Breast epithelium (tissue), 4 donors: ENCODE measurements at places on chromosomes 2 and 18.

GRCh38 chr2:220648628-220649027, 923.5 kb downstream of the EPHA4 start:
- no peak for DNase-seq

GRCh38 chr18:31658670-31659575, 25.5 kb downstream of the B4GALT6 start:
- DNase-seq, result no peak

DNA sequence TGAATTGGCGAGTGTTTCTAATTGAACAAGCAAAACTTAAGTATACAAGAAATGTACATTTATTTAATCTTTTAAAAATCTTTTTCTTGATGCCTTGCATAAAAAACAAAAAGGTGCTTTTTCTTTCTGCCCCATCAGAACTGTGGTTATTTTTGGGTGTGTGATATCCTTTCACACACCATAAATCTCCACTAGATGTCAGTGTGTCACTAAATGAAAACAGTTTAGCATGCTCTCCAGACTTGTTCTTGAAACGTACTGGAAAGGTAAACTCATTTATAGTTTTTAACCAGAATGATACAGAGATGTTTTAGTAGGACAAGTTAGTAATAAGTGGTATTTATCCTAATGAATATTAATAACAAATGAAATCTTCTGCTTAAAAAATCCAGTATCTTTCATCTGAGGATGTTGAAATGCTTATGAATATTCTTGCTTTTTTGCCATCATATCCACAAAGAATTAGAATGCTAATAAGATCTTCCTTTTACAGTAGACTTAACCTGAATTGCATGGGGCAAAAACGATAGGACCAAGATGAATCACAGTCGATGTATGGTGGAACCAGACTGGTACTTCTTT, 96.8 kb downstream of the UBE2E3 start:
- DNase-seq, result no peak

- no peak for DNase-seq
These were observed 6.5 kb downstream of the MATN3 start for GRCh38 chr2:20005891-20006470.

- no peak for DNase-seq
These were observed 213.9 kb downstream of the PTH2R start for GRCh38 chr2:208620487-208620978.

DNA sequence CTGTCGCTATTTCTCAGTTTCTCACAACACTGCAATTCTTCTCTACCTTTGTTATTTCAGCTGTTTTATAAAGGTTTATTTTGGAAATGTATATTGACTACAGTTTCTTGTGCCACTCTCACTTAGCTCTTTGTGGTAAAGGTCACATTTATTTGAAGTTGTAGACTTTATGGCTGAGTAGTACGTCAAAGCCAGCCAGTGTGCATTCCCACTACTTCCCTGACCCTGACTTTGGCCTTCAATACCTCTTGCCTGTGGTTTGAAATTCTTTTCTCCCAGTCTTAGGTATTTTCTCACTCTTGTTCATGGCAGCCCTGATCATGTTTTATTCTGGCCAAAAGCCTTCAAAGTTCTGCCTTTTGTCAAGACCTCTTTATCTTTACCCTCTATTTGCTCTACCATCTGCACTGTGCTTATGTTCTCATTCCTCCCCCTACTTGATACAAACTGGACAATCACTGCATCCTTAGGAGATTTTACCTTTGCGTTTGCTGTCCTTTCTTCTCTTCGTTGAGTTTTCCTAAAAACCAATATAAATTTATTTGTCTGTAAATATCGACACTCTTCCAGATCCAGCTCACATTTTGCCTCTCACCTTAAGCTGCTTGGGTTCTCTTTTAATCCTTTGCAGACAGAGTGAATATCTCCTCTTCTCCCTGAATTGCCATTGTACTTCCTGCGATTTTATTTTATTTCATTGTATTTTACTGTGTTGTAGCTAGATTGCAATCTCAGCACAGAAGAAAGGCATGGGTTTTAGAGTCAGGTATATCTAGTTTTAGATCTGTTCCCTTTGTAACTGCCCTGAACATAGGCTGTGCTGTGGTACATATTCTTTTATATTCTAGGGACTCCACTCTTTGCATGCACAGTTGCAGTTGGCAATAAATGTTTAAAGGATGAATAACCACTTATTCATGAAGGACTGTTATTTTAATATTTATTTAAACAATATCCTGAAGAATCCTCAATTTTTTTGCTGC, 31.2 kb downstream of the GULP1 start:
- no peak for DNase-seq

DNA sequence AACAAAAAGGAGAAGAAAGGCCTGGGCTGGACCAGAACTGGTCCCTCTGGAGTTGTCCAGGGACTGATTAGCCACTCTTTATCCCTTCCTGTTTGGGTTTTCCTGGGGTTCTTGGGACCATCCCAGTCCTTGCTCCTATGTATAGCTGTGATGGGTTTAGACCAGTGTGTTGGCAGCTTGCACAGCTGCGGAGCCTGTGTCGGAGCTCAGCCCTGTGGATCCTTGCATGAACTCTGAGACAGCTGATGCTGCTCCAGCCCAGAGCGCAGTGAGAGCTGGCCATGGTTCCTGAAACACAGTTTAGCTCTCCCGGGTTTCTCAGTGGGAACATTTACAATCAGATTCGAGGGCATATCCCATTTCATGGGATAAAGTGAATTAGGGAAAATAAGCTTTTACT, 16.9 kb downstream of the IMPA2 start:
- DNase-seq, result no peak

DNA sequence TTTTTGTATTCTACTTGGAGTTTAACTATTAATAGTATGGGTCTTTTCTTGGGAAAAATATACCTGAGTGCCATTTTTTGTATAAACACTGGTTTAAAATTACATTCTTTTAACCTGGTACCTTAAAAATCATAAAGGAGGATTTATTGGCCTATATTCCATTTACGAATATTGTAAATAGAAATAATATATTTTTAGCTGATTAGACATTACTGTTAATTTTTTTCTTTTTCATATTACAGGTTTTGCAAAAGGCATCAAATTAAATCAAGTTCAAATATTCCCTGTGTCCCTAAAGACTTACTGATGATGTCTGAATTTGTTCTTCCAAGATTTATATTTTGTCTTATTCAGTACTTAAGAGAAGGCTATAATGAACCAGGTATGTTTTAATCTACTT, 44.7 kb downstream of the UBR3 start:
- no peak for DNase-seq

GRCh38 chr2:30222031-30222430, 9.3 kb upstream of the LBH start:
- DNase-seq, result no peak

DNA sequence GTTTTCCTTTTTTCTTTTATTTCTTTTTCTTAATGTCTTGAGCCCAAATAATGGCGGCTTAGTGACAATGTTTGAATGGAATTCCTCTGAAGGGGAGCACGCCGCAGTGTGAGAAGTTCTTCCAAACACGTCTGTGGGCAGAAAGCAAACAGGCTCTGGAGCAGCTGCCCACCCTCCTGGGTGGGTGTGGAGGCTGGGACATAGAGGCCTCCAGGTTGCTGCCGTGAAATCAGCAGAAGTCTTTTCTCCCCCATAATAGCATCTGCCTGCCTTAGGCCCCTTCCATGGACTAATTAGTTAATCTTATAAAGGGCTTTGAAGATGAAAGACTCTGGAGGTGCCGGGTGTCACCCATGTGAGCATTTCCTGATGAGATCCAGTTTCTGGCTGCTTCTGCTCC, 213.9 kb downstream of the SH3RF3 start:
- DNase-seq, result no peak

GRCh38 chr2:74416778-74417177, 4.6 kb downstream of the C2orf81 start:
- DNase-seq, result no peak

DNA sequence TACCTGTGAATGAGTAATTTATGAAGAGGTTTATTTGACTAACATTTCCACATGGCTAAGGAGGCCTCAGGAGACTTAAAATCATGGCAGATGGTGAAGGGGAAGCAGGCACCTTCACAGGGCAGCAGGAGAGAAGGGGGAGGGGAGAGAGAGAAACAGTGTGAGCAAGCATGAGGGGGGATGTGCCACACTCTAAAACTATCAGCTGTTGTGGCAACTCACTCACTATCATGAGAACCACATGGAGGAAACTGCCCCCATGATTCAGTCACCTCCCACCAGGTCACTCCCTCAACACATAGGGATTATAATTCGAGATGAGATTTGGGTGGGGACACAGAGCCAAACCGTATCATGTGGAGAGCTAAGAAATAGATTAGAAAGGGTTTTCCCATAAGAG, 309.0 kb downstream of the RDH14 start:
- no peak for DNase-seq

DNA sequence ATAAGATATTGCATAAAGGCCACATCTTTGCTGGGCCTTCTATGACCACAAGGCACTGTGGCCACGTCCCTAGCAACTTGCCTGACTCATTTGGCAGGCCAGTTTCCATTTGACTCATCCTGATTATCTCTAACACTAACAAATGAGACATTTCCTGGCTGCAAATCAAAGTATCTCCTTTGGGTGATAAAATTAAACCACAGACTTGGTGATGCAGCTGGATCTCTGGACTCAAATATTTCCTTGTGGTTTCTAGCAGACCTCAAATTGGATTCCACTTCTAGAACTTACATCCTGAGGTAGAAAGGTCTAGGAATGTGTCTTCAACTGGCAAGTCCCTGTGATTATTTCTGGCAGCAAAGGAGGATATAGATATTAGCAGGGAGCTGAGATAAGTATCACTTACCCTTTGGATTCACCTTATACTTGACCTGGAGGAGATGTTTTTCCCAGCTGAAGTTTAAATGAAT, 167.9 kb upstream of the NXPH2 start:
- no peak for DNase-seq
